Left cardiac atrium (tissue), 4 donors: ENCODE measurements at places on chromosomes 5 and 9.

GRCh38 chr9:129176701-129177442 lies 1.2 kb downstream of the IER5L start:
- peak; percentile 58 for DNase-seq

GRCh38 chr5:4700069-4700468 lies 440.1 kb upstream of the ADAMTS16 start:
- DNase-seq = peak; percentile 57

DNA sequence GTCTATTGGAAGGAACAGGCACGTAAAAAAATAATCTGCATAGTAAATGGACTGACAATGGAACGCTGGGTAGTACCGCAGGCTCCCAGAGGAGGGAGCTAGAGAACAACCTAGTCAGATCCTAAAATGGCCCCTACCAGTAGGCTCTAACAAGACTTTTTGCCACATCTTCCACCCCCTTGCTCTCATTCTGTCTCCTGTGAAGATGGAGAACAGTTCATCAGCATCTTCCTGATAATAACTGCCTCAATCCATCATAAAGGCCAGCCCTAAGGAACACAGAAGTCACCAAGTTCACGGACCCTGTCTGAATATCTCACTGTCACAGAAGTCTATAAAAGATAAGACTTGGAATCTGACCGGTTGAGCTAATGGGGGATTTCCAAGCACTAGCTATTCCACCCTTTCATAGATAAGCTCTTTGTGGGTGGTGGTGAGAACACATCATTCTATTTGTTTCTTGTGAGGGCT lies 133.4 kb downstream of the SLC1A3 start:
- DNase-seq = peak; percentile 46

DNA sequence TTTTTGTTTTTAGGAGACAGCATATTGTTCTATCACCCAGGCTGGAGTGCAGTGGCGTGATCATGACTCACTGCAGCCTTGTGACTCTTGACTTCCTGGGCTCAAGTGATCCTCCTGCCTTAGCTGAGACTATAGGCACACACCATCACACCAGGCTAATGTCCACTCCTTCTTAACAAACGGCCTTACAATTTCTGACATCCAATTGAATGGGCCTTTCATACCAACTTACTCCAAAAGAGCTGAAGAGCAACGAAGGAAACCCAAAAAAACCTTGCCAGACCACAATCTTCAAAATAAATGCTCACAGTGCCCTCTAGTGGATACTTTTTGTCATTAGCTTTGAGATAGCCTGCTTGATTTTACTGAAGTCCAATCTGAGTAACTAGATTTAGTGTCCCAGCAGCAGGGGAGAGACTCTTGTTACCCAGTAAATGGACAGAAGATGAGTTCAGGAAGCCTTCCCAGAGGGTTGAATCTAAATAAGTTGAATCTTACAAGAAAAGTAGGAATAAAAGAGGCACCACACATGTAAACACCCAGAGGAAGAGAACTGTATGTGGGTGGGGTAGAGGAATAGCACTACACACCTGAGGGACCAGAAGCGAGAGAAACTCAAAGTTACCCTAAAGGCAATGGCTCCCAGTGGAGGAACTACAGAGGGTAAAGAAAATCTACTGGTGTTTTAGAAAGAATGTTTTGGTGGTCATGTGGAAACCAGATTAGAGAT lies 9.3 kb downstream of the ZNF622 start:
- peak; percentile 39 for DNase-seq

DNA sequence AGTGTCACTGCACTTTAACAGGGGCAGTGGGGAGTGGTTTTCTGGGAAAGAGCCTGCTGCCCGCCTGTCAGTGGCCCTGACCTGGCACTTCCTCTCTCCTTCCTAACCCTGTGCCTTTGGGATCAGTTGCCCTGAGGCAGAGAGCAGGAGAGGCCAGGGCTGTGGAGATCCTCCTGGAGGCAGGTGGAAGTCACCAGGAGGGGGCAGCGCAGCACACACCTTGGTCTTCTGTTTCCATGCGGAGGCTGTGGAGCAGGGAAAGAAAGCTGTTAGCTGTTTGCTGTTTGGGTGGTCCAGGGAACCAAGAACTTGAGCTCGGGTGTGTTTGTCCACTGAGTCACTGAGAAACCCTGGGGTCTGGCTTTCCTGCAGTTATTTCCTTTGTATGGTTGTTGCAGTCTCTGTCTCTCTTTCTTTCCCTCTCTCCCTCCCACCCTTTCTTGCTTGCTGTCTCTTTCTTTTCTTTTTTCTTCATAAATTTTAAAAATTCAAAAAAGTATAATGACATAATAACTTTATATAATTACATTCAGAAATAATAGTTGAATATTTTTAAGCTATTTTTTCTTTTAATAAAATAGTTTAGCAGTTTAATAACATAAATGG lies 28.1 kb downstream of the NTRK2 start:
- DNase-seq = peak; percentile 76

DNA sequence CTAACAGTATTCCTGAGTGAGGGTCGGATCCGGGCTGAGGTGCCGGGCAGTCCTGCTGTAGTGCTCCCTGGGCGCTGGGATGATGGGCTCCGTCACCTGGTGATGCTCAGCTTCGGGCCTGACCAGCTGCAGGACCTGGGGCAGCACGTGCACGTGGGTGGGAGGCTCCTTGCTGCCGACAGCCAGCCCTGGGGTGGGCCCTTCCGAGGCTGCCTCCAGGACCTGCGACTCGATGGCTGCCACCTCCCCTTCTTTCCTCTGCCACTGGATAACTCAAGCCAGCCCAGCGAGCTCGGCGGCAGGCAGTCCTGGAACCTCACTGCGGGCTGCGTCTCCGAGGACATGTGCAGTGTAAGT lies 15.2 kb downstream of the CRB2 start:
- DNase-seq = no peak
